ENCODE measurements at places on chromosomes 6 and 20. TPM values are rescaled to one million over a fixed set of nuclear protein-coding genes. Genes with fewer than 3 reads are reported as not detected.

The ZC2HC1B gene
- total RNA-seq: not detected

The TCF21 gene
- total RNA-seq: 0.20 TPM

DNA sequence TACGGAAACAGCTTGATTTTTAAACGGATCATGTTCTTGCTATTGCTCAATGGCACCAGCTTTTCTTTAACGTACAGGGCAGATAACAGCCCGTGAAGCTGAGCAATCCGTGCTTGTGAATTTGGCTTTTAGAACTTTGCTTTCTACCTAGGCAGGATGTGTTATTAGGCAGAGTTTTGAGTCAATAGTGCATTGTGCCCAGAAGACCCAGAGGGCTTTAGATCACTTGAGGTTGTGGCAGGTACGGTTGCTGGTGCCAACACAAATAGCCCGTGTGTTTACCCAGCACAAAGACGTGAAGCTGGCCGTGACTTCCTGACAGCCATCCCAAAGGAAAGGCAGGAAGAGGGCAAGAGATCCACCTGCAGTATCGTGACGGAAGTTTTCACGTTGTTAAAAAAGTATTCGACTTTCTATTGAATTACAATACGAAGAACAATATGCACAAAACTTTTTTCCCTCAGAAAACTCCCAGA is 117.4 kb upstream of the FRMD1 start:
- no peaks in the 10 kb centered on the region for H3K4me1 ChIP-seq
- DNase-seq: peak; percentile 60
- no peaks in the 10 kb centered on the region for H3K27me3 ChIP-seq
- H3K4me3 ChIP-seq: no peak overlapping the region

DNA sequence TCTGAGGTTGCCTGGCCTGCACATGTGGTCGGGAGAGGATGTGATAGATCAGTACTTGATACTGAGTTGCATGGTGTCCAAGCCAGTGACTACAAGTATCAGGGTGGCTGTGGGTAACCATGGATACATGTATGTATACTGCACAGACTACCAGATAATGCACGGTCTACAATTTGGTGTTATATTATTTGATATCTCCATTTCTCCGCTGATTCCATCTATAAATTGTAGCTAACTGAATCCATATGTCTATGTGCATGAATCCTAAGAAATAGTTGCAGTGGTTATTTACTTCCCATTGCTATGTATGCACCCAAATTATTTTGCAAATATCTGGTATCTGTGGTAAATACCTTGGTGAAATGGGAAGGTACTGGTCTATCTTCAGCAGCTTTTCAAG is 83.8 kb upstream of the KIF25 start:
- no peaks in the 10 kb centered on the region for H3K27me3 ChIP-seq
- peaks cover 40% of the 10 kb centered on the region for H3K36me3 ChIP-seq
- H3K4me3 ChIP-seq: no peak overlapping the region
- H3K4me1 ChIP-seq: no peaks in the 10 kb centered on the region

DNA sequence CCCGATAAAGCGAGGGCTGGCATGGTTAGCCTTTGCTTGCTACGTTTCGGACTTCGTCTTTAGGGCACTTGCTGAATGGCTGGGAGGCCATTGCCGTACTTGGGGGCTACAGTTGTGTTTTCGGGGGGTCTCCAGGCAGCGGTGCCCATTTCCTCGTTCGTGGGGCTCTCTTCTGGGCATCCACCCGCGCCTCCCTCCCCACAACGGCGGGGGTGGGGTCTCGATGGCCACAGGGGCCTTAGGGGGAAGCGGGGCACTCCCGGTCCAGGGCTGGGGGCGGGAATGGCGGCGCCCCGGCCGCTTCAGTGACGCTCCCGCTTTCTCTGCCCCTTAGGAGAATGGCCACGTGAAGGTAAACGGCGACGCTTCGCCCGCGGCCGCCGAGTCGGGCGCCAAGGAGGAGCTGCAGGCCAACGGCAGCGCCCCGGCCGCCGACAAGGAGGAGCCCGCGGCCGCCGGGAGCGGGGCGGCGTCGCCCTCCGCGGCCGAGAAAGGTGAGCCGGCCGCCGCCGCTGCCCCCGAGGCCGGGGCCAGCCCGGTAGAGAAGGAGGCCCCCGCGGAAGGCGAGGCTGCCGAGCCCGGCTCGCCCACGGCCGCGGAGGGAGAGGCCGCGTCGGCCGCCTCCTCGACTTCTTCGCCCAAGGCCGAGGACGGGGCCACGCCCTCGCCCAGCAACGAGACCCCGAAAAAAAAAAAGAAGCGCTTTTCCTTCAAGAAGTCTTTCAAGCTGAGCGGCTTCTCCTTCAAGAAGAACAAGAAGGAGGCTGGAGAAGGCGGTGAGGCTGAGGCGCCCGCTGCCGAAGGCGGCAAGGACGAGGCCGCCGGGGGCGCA is 2.4 kb downstream of the MARCKS start:
- H3K4me1 ChIP-seq: no peaks in the 10 kb centered on the region
- no peaks in the 10 kb centered on the region for H3K27me3 ChIP-seq
- peak overlapping the region; percentile 42 for H3K4me3 ChIP-seq
- peak overlapping the region; percentile 77 for H3K27ac ChIP-seq

DNA sequence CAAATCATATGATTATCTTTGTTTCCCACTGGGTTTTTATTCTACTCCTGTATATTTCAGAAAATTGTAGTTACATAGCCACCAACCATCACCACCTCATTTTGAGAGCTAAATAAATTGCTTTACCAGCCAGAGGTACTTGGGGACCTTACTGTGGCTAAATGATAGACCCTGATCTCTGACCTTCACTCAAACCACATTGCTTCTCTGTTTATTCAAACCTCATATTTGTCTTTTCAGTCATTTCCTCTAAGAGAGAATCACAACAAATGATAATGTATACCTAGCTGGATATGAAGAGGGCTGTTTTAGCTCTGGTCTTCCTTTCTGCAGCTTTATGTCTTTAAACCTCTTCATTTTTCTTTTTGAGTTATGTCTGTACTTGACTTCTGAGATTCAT is 142.8 kb downstream of the ADGB start:
- H3K4me3 ChIP-seq: no peak overlapping the region
- H3K27ac ChIP-seq: no peak overlapping the region
- no peak for DNase-seq
- H3K4me1 ChIP-seq: no peaks in the 10 kb centered on the region
- H3K27me3 ChIP-seq: no peaks in the 10 kb centered on the region

- no peaks in the 10 kb centered on the region for H3K27me3 ChIP-seq
- DNase-seq: no peak
These were observed 47.2 kb downstream of the CTNNBL1 start for GRCh38 chr20:37741055-37741454.

GRCh38 chr6:10543488-10543887 is 22.3 kb downstream of the GCNT2 start:
- H3K4me3 ChIP-seq: no peak overlapping the region
- H3K27me3 ChIP-seq: no peaks in the 10 kb centered on the region
- no peaks in the 10 kb centered on the region for H3K4me1 ChIP-seq
- H3K27ac ChIP-seq: no peak overlapping the region
- H3K36me3 ChIP-seq: no peaks in the 10 kb centered on the region

DNA sequence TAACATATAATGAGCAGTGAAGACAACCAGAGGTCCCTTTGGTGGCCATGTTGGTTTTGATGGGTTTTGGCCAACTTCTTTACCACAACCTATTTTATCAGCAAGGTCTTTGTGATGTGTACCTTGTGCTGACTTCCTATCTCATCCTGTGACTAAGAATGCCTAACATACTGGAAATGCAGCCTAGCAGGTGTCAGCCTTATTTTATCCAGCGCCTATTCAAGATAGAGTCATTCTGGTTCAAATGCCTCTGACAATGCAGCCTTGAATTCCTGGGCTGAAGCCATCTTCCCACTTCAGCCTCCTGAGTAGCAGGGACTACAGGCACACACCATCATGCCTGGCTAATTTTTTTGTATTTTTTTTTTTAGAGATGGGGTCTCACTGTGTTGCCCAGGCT is 7.8 kb upstream of the TRIM38 start:
- no peak overlapping the region for H3K4me3 ChIP-seq
- no peak for DNase-seq
- H3K27me3 ChIP-seq: no peaks in the 10 kb centered on the region
- H3K36me3 ChIP-seq: no peaks in the 10 kb centered on the region

DNA sequence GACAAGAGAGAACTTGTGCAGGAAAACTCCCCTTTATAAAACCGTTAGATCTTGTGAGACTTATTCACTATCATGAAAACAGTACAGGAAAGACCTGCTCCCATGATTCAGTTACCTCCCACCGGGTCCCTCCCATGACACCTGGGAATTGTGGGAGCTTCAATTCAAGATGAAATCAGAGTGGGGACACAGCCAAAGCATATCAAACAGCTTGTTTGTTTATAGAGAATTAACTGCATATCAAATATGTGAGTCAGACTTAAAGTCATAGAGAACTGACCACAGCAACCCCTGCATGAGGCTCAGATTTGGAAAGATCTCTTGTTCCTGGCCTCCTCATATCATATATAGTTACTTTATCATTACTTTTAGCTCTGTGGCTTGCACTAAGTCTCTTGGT is 29.1 kb upstream of the HDAC2 start:
- no peaks in the 10 kb centered on the region for H3K27me3 ChIP-seq
- peaks cover 2% of the 10 kb centered on the region for H3K4me1 ChIP-seq
- H3K4me3 ChIP-seq: no peak overlapping the region
- no peaks in the 10 kb centered on the region for H3K36me3 ChIP-seq
- no peak for DNase-seq

All from thyroid gland (tissue), 4 donors.